Daoy (cell line): ENCODE measurements at places on chromosomes 1 and 21. TPM values are rescaled to one million over a fixed set of nuclear protein-coding genes. Genes with fewer than 3 reads are reported as not detected.

- DNase-seq = no peak
These were observed 153.4 kb downstream of the SDCCAG8 start for GRCh38 chr1:243409284-243409683.

- DNase-seq = no peak
These were observed 1.7 kb downstream of the NECAP2 start for GRCh38 chr1:16442265-16442664.

- DNase-seq = no peak
These were observed 41.3 kb downstream of the RIPK4 start for GRCh38 chr21:41725421-41726031.

The TDRD5 gene
- 0.03 and 0.34 TPM in 2 replicates for total RNA-seq

DNA sequence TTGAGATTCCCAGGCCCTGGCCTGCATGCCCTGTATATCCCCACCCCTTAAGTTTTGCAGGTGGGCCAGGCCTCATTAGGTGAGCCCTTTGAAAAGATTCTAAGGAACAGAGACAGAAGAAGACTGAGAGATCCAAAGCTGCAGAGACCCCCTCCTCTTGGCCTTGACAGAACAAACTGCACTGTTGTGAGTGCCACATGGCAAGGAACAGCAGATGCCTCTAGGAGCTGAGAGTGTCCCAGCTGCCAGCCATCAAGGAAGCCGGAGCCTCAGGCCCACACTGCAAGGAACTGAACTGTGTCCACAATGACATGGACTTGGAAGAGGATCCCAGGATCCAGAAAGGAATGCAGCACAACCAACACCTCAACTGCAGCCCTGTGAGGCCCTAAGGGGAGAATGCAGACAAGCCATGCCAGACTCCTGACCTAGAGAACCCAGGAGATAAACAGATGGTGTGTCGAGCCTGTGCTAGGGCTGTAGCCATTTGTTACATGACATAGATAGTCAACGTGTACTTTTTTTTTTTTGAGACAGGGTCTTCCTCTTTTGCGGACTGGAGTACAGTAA lies 182.7 kb downstream of the AJAP1 start:
- no peak for DNase-seq

- no peak for DNase-seq
These were observed 365.4 kb upstream of the CAMK1G start for GRCh38 chr1:209218113-209218512.

DNA sequence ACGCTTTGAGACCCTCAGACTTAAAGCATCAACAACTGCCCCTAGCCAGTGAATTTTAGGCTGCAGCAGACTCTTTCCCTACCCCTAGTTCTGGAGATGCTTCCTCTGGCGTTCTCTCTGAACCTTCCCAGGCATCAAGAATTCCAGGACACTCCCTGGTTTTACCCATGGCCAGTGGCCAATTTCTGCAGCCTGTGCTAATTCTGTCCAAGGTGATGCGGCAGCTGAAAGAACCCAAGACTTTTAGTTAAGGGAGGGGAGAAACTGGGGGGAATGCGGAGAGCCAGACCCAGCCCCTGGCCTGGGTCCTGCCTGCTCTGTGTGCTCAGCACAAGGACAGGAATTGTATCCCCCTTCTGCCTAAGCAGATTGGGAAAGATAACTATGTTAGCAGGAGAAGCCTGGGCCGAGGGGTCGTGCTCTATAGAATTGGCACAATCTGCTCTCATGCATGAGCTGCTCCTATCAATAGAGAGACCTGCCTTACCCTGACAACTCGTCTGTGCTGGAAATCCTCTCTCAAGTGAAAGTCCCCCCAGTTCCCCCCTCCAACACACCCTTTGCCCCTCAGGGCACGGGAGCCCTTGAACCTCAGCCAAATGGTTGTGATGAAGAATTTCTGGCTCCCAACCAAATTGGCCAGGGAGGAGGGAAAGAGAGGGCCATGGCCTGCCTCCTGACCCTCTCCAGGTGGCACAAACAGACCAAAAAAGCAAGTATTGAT lies 5.4 kb upstream of the GJA8 start:
- no peak for DNase-seq

The KRTAP7-1 gene
- not detected in 2 replicates for total RNA-seq

DNA sequence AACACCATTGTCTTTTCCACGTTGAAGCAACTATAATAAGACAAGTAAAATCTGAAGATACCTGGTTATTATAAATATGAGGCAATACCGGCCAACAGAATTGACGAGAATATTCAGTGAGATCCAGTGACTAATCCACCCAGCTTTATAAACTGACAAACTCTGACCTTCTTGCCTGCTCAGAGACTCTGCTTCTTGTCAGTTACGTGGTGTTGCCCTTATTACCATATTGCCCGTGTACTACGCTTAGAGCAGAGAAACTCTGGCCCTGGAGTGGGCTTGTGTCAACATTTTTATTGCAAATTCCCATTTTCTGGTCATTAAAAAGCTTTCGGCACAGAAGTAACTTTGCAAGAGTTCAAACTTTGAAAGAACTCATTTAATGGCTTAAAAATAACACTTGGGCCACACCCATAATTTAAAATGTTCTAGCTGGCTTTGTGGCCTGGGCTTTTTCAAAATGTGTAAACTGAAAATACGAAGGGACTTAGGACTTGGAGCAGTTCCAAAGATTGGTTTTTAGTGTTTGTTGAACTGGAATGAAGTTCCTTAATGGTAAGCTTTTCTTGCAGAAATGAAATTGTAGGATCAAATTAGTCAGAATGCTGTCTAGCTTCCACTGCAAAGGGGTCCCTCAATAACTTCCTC lies 266.2 kb downstream of the LMO4 start:
- DNase-seq = no peak
